ENCODE measurements at places on chromosomes 12 and 14. TPM values are rescaled to one million over a fixed set of nuclear protein-coding genes. Genes with fewer than 3 reads are reported as not detected.

KRT80 gene
- total RNA-seq, result 12.3 TPM

ABCC9 gene
- 21.3 TPM for total RNA-seq

RAD51B gene
- 18.0 TPM for total RNA-seq

SETD3 gene
- 85.6 TPM for total RNA-seq

AKAP3 gene
- total RNA-seq, result 2.7 TPM

IL31 gene
- not detected for total RNA-seq

FGD4 gene
- total RNA-seq, result 55.5 TPM

ACOT2 gene
- total RNA-seq, result 29.4 TPM

GLIPR1L1 gene
- total RNA-seq, result not detected

TSPAN19 gene
- 0.66 TPM for total RNA-seq

GRCh38 chr14:96117101-96117897, 78.1 kb downstream of the C14orf132 start:
- H3K27me3 ChIP-seq, result no peaks in the 10 kb centered on the region
- no peaks in the 10 kb centered on the region for H3K4me1 ChIP-seq
- H3K4me3 ChIP-seq, result no peak overlapping the region
- no peaks in the 10 kb centered on the region for H3K36me3 ChIP-seq
- H3K27ac ChIP-seq, result no peak overlapping the region
- peak; percentile 24 for DNase-seq

GRCh38 chr12:3140284-3140683, 63.1 kb downstream of the TSPAN9 start:
- no peaks in the 10 kb centered on the region for H3K36me3 ChIP-seq
- no peak overlapping the region for H3K27ac ChIP-seq
- no peak for DNase-seq
- H3K4me3 ChIP-seq, result no peak overlapping the region
- no peaks in the 10 kb centered on the region for H3K27me3 ChIP-seq
- no peaks in the 10 kb centered on the region for H3K4me1 ChIP-seq

DNA sequence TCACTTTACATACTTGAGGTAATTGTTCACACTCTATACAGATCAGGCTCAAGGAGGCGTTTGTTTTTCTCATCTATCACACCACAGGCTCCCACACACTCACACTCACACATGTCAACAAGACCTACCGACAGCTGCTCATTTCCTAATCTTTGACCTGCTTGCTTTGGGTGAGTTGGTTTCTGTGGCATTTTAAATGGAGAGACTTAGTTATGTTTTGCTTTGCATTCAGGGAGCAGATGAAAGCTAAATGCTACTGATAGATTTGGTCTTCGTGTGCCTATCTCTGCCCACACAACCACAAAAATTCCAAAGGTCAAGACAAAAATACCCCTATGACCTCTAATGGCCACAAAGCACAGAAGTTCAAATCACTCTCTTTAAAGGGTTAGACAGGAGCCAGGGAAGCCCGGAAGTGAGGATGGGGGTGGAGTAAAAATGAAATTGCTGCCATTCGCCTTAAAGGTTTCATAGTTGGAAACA, 203.5 kb upstream of the G2E3 start:
- H3K4me1 ChIP-seq, result no peaks in the 10 kb centered on the region
- no peak overlapping the region for H3K27ac ChIP-seq
- no peaks in the 10 kb centered on the region for H3K27me3 ChIP-seq
- DNase-seq, result no peak
- no peaks in the 10 kb centered on the region for H3K36me3 ChIP-seq

- no peak overlapping the region for H3K27ac ChIP-seq
- no peaks in the 10 kb centered on the region for H3K27me3 ChIP-seq
- H3K4me1 ChIP-seq, result no peaks in the 10 kb centered on the region
These were observed 36.8 kb downstream of the SLC5A8 start for GRCh38 chr12:101173197-101173749.

DNA sequence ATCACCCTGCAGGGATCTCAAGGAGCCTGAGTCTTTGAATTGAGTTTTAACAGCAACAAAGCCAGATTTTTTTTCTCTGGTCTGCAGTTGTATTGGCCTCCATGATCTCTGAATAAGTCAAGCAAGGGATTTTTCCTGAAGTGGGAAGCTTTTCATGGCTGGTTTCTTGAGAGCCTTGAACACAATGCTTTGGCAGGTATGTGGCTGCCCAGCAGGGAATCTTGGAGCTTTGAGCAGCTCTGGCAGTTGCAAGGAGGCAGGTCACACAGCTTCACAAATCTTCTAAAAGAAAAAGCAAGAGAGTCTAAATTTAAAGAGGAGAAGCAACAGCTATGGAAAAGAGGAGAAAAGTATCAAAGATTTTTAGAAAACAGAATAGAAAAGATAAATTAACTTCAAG, 60.1 kb downstream of the RPS29 start:
- DNase-seq, result no peak
- H3K4me1 ChIP-seq, result no peaks in the 10 kb centered on the region
- H3K36me3 ChIP-seq, result no peaks in the 10 kb centered on the region
- no peak overlapping the region for H3K27ac ChIP-seq
- no peak overlapping the region for H3K4me3 ChIP-seq
- no peaks in the 10 kb centered on the region for H3K27me3 ChIP-seq

GRCh38 chr12:95322326-95322725, 104.7 kb downstream of the VEZT start:
- H3K4me3 ChIP-seq, result no peak overlapping the region
- H3K27ac ChIP-seq, result no peak overlapping the region
- DNase-seq, result no peak
- H3K4me1 ChIP-seq, result no peaks in the 10 kb centered on the region
- no peaks in the 10 kb centered on the region for H3K36me3 ChIP-seq
- H3K27me3 ChIP-seq, result no peaks in the 10 kb centered on the region

- no peaks in the 10 kb centered on the region for H3K27me3 ChIP-seq
- no peak overlapping the region for H3K4me3 ChIP-seq
- H3K36me3 ChIP-seq, result no peaks in the 10 kb centered on the region
- H3K27ac ChIP-seq, result no peak overlapping the region
- H3K4me1 ChIP-seq, result no peaks in the 10 kb centered on the region
- DNase-seq, result no peak
These were observed 228.4 kb upstream of the NPAS3 start for GRCh38 chr14:32710231-32710671.

DNA sequence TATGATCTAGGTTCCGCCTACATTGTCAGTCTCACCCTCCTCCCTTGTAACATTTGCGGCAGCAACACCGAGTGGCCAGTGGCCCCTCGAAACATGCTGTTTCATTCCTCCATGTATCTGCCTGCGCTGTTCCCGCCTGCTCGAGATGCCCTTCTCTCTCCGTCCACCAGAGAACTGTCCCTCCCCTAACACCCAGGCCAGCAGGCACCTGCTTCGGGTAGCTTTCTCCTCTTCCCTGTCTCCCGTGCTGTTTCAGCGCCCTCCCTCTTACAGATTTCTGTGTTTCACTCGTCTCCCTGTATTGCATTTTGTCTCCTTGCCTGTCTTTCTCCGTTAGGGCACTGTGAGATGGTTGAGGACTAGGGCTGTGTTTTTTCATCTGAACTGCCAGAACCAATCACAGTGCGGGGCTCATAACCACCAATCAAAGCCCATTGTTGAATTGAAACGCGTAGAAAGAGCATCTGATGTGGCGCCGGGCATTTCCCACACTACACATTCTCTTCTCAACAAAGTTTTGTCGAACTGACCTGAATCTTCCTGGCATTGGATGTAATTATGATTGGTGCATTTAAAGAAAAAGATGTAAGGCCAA, 40.9 kb upstream of the ELK3 start:
- H3K4me1 ChIP-seq, result no peaks in the 10 kb centered on the region
- no peaks in the 10 kb centered on the region for H3K27me3 ChIP-seq
- no peak overlapping the region for H3K27ac ChIP-seq

DNA sequence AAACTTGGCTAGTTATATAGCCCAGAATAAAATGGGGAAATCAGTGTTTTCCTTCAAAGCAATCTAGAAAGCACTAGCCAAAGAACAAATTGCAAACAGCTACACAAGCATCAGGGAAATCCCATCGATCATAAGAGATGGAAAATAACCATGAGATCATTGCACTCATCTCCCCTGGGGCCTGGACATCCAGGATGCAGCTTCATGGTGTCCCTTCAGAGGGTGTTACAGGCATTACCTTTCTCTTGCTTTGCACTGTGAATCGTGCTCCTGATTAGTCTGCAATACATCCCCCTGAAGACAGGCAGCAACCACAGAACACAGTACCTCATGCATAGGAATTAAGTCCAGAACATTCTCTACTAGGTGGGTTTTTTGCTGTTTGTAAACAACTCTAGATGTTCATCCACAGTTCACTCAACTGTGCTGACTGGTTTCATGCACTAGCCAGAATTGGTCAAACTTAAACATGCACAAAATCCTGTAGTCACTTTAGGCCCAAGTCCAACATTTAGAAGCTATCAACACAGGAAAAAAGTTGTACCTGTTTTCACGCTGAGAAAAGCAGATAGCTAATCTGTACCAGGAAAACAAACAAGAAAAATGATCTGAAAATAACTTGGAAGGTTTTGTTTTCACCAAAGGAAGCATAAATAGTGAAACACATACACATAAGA, 120.1 kb downstream of the ZFP36L1 start:
- no peak for DNase-seq
- H3K4me3 ChIP-seq, result no peak overlapping the region
- no peaks in the 10 kb centered on the region for H3K27me3 ChIP-seq
- H3K4me1 ChIP-seq, result peaks cover 12% of the 10 kb centered on the region
- no peak overlapping the region for H3K27ac ChIP-seq
- no peaks in the 10 kb centered on the region for H3K36me3 ChIP-seq

GRCh38 chr14:68665131-68665530, 127.7 kb downstream of the ZFP36L1 start:
- H3K36me3 ChIP-seq, result no peaks in the 10 kb centered on the region
- H3K4me3 ChIP-seq, result no peak overlapping the region
- no peak for DNase-seq
- H3K27ac ChIP-seq, result no peak overlapping the region
- peaks cover 4% of the 10 kb centered on the region for H3K4me1 ChIP-seq

- no peaks in the 10 kb centered on the region for H3K27me3 ChIP-seq
- no peak overlapping the region for H3K27ac ChIP-seq
- H3K36me3 ChIP-seq, result no peaks in the 10 kb centered on the region
- no peak overlapping the region for H3K4me3 ChIP-seq
- no peaks in the 10 kb centered on the region for H3K4me1 ChIP-seq
- no peak for DNase-seq
These were observed 196.8 kb downstream of the KIF26A start for GRCh38 chr14:104335176-104335575.

GRCh38 chr14:68547305-68548193, 245.3 kb downstream of the ZFP36L1 start:
- H3K27ac ChIP-seq, result peak overlapping the region; percentile 87
- no peak for DNase-seq
- H3K27me3 ChIP-seq, result no peaks in the 10 kb centered on the region
- H3K4me1 ChIP-seq, result peaks cover 48% of the 10 kb centered on the region
- no peak overlapping the region for H3K4me3 ChIP-seq

DNA sequence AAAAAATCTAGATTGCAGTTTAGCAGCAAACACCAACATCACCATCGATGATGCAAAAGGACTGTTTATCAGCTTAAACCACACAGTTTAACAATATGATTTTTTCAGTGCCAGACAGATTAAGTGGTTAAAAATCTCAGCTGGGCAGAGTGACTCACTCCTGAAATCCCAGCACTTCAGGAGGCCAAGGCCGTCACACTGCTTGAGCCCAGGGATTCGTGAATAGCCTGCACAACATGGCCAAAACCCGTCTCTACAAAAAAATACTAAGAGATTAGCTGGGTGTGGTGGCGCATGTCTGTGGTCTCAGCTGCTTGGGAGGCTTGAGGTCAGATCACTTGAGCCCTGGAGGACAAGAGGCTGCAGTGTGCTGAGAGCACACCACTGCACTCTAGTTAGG, 8.9 kb downstream of the RSRC2 start:
- no peaks in the 10 kb centered on the region for H3K27me3 ChIP-seq
- no peak overlapping the region for H3K27ac ChIP-seq
- no peak overlapping the region for H3K4me3 ChIP-seq
- no peak for DNase-seq
- peaks cover 74% of the 10 kb centered on the region for H3K36me3 ChIP-seq

GRCh38 chr12:42574851-42575266, 14.7 kb downstream of the PRICKLE1 start:
- DNase-seq, result no peak
- H3K4me1 ChIP-seq, result no peaks in the 10 kb centered on the region
- no peak overlapping the region for H3K27ac ChIP-seq
- no peaks in the 10 kb centered on the region for H3K27me3 ChIP-seq
- H3K36me3 ChIP-seq, result no peaks in the 10 kb centered on the region

GRCh38 chr14:24959791-24960331, 90.1 kb downstream of the STXBP6 start:
- no peak overlapping the region for H3K27ac ChIP-seq
- no peaks in the 10 kb centered on the region for H3K4me1 ChIP-seq
- H3K36me3 ChIP-seq, result no peaks in the 10 kb centered on the region
- H3K27me3 ChIP-seq, result no peaks in the 10 kb centered on the region

DNA sequence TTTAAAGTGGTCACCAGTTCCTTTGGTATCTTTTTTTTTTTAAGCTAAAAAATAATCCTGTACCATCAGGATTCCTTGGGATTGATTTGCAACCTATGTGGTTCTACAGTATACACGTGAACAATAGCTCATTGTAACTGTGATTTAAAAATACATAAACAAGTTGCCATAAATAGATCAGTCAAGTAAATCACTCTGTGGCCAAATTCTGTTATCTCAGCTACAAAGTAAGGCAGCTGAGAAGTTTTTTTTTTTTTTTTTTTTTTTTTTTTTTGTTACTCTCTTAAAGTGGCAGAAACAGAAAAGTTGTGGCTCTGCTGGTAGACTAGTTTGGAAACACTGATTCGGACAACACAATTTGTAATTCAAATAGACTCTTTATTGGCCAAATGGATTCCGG, 104.5 kb downstream of the PRICKLE1 start:
- DNase-seq, result no peak
- peaks cover 6% of the 10 kb centered on the region for H3K4me1 ChIP-seq
- no peak overlapping the region for H3K27ac ChIP-seq
- no peaks in the 10 kb centered on the region for H3K36me3 ChIP-seq

GRCh38 chr12:42104784-42105183, 39.9 kb downstream of the GXYLT1 start:
- no peak for DNase-seq
- no peaks in the 10 kb centered on the region for H3K27me3 ChIP-seq
- H3K4me3 ChIP-seq, result no peak overlapping the region
- H3K27ac ChIP-seq, result no peak overlapping the region
- peaks cover 2% of the 10 kb centered on the region for H3K4me1 ChIP-seq

GRCh38 chr14:72822946-72823611, 70.8 kb downstream of the DPF3 start:
- H3K4me3 ChIP-seq, result no peak overlapping the region
- no peaks in the 10 kb centered on the region for H3K27me3 ChIP-seq
- H3K36me3 ChIP-seq, result no peaks in the 10 kb centered on the region
- no peaks in the 10 kb centered on the region for H3K4me1 ChIP-seq
- no peak for DNase-seq
- no peak overlapping the region for H3K27ac ChIP-seq
